ENCODE measurements at places on chromosomes 1 and 21.
A peak's percentile ranks its signal among the peaks of the same experiment; 100 is the strongest.

DNA sequence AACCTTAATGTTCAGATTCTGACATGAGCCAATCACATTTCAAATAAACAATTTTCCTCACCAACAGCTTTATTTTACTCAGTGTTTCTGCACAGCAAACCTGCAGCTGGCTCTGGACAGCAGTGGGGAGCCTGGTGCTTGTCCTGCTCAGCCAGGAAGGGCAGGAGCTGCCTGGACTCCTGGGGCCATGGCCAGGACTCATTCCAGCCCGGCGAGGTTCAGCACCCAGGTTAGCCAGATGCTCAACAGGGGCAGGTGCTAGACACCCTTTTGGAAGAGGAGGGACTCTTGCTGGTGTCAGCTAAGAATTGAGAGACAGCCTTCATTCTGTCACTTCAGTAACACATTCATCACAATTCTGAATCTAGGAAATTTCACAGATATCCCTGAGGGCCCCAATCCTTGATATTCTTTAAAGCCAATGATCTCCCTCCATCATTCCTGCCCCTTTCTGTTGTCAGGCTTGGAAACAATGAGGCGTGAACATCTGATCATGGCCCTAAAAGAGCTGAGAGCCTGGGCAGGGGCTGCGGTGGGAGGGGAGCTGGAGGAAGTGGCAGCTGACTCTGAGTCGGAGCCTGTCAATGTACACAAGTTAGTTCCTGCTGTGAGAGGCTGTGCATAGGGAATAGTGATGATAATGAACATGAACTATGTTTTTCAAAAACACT, 251.3 kb downstream of the SDCCAG8 start:
- DNase-seq, result no peak

- no peak for DNase-seq
Observed at GRCh38 chr1:219534991-219535390, 77.9 kb downstream of the ZC3H11B start.

DNA sequence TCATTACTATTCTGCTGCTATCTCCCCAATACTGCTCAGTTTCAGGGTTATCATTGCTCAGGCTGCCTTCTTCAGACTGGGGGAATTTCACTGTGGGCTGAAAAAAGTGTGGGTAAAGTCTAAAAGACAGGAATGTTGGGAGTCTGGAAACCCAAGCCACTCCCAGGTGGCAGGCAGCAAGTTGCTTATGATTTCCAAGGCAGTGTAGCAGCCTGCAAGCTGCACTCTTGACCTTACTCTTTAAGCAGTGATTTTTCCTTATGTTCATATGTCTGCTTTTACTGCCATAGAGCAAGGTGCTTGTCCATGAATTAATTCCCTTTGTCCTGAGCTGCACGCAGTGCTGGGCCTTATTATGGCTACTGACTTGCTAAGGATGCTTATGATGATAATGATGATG, 53.1 kb downstream of the PHC2 start:
- DNase-seq, result peak; percentile 58

DNA sequence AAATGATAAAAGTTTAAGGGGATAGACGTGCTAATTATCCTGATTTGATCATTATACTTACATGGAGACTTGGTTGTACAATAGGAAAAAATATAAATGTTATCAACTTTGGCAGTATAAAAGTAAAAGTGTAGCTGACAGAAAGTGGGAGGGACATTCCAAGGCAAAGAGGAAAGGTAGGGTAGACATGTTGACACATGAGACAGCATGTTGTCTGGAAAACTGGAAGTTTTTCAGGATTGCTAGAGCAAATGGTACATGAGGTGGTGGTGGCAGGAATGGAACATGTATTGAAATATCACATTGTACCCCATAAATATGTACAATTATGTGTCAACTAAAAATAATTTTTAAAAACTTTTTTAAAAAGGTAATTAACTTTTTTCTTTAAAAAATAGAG, 13.2 kb downstream of the DIPK1A start:
- DNase-seq, result no peak

GRCh38 chr1:56905667-56906066, 51.1 kb downstream of the C8A start:
- DNase-seq, result no peak

DNA sequence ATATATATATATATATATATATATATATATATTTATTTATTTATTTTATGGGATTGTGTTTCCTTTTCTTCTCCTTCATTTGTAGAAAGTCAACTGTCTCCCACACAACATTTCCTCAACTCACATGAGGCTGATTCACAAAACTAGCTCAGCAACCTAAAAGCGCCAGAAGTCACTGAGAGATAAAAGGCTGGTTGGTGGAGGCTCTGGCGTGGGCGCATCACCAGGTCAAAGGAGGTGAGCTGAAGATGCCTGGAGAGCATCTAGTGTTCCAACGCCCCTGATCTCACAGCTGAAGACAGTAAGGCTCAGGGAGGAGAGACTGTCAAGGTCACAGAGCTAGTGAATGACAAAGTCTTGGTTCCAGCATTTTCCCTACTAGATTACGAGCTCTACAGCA, 78.0 kb downstream of the HLCS start:
- no peak for DNase-seq

- no peak for DNase-seq
Observed at GRCh38 chr1:62386351-62387121, 50.3 kb upstream of the USP1 start.

GRCh38 chr1:12408662-12409061, 178.8 kb downstream of the VPS13D start:
- no peak for DNase-seq
